Activated CD4-positive, alpha-beta T cell treated with anti-CD3 and anti-CD28 coated beads, Interleukin-2, amount 10 ng/mL, durations not matched to agents 7 days and 5 days (primary cell): ENCODE measurements at places on chromosomes 7 and 10. TPM values are rescaled to one million over a fixed set of nuclear protein-coding genes. Genes with fewer than 3 reads are reported as not detected.

DNA sequence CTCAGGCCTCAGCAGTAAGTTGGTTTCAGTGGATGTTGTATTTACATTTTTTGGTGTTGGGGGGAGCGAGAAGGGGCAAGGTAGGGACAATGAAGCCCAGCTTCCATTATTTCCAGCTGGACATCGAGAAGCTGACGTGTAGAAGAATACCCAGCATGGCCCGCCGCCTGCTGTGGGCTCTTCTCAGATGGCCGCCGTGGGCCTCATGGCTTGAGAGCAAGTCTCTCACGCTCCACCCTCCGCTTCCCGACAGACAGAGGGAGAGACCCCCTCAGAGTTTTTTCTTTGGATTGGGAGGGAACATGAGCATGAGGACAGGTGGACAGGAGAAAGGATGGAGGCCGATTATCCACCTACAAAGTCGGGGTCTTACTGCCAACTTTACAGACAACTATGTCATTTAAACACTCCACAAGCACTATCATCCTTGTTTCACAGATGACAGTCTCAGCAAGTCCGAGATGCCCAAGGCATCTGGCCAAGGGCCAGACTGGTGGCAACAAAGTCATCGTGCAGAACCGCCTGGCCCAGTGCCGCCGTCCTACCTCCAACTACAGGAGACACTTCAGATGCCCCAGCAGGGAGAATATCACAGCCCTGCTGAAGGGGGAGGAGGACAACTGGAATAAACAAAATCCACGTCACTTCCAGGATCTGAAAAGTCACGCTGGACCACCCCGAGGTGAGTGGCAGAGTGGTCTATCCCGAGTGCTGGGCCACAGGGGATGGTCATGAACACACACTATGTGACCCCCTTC, 195.9 kb downstream of the DIP2C start:
- DNase-seq, result no peak
- H3K4me3 ChIP-seq, result no peak overlapping the region
- H3K27ac ChIP-seq, result no peak overlapping the region
- no peaks in the 10 kb centered on the region for H3K36me3 ChIP-seq
- no peaks in the 10 kb centered on the region for H3K4me1 ChIP-seq

GRCh38 chr10:7196284-7196683, 214.6 kb downstream of the SFMBT2 start:
- peaks cover 59% of the 10 kb centered on the region for H3K4me1 ChIP-seq
- H3K36me3 ChIP-seq, result peaks cover 92% of the 10 kb centered on the region
- no peak overlapping the region for H3K4me3 ChIP-seq
- no peak for DNase-seq

ADRA2A gene
- not detected for total RNA-seq

GRCh38 chr10:132981746-132982145, 39.4 kb upstream of the CFAP46 start:
- H3K36me3 ChIP-seq, result no peaks in the 10 kb centered on the region
- no peak overlapping the region for H3K4me3 ChIP-seq
- no peaks in the 10 kb centered on the region for H3K27me3 ChIP-seq
- no peak for DNase-seq
- H3K27ac ChIP-seq, result no peak overlapping the region
- H3K4me1 ChIP-seq, result no peaks in the 10 kb centered on the region

DNA sequence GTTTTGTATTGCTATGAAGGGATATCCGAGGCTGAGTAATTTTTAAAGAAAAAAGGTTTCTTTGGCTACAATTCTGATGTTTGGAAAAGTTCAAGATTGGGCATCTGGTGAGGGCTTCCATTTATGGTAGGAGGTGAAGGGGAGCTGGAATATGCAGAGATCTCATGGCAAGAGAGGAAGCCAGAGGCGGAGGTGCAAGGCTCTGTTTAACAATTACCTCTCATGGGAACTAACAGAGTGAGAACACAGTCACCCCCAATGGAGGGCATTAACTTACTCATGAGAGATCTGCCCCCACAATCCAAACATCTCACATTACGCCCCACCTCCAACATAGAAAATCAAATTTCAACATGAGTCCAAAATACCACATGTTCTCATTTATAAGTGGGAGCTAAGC, 62.0 kb downstream of the AKR1D1 start:
- peaks cover 1% of the 10 kb centered on the region for H3K4me1 ChIP-seq
- H3K36me3 ChIP-seq, result no peaks in the 10 kb centered on the region
- DNase-seq, result no peak
- H3K27ac ChIP-seq, result no peak overlapping the region
- no peak overlapping the region for H3K4me3 ChIP-seq
- peaks cover 10% of the 10 kb centered on the region for H3K27me3 ChIP-seq

- H3K4me3 ChIP-seq, result no peak overlapping the region
- peaks cover 70% of the 10 kb centered on the region for H3K4me1 ChIP-seq
- no peak for DNase-seq
- H3K27ac ChIP-seq, result no peak overlapping the region
- H3K27me3 ChIP-seq, result no peaks in the 10 kb centered on the region
These were observed 8.7 kb downstream of the DUSP5 start for GRCh38 chr10:110506448-110506847.

GATAD1 gene
- 13.8 TPM for total RNA-seq
